Substantia nigra (tissue), 51 donors: ENCODE measurements at places on chromosomes 16 and 17.

- DNase-seq, result no peak
Observed at GRCh38 chr16:23994615-23995014, 158.8 kb downstream of the PRKCB start.

GRCh38 chr17:81396278-81396721, 1.0 kb downstream of the BAHCC1 start:
- DNase-seq, result no peak

GRCh38 chr17:13484020-13484419, 117.7 kb downstream of the HS3ST3A1 start:
- DNase-seq, result no peak

- no peak for DNase-seq
Observed at GRCh38 chr17:8552577-8553320, 77.8 kb downstream of the MYH10 start.

GRCh38 chr16:1537138-1537577, 3.7 kb downstream of the TMEM204 start:
- no peak for DNase-seq

GRCh38 chr17:3915995-3916696, at the start of gene P2RX1:
Gene P2RX1, minus strand, starts transcription at chr17:3916465. Its CDS starts 240 bp downstream, at chr17:3916225.
- DNase-seq, result no peak
